ENCODE measurements at places on chromosomes 2 and 18.

GRCh38 chr2:30147715-30148610 lies 1.2 kb downstream of the YPEL5 start:
- peak; percentile 75 for DNase-seq

DNA sequence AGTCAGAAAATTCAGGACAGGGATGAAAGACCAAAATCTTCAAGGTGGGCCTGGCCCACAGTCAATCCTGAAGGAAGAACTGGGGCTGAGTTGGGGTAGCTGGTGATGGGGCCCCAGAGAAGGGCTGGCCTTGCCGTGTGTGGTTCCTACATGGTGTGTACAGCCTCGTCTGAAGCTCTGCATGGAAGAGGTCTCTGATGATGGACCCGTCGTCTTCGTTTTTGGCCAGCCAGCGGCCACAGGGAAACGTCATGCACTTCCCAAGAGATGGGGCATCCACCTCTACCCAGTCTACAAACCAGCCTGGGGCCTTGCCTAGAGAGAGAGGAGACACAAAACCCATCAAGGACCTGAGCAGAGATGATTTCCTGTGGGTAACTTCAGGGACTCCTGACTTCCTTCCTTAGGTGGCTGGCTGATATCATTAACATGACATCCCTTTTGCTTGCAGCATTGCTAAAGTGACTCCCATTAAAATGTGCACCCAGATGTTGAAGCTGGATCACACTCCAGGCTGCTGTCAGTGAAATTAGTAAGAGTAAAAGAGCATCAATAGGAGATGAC lies 115.3 kb downstream of the LOXHD1 start:
- DNase-seq: no peak

DNA sequence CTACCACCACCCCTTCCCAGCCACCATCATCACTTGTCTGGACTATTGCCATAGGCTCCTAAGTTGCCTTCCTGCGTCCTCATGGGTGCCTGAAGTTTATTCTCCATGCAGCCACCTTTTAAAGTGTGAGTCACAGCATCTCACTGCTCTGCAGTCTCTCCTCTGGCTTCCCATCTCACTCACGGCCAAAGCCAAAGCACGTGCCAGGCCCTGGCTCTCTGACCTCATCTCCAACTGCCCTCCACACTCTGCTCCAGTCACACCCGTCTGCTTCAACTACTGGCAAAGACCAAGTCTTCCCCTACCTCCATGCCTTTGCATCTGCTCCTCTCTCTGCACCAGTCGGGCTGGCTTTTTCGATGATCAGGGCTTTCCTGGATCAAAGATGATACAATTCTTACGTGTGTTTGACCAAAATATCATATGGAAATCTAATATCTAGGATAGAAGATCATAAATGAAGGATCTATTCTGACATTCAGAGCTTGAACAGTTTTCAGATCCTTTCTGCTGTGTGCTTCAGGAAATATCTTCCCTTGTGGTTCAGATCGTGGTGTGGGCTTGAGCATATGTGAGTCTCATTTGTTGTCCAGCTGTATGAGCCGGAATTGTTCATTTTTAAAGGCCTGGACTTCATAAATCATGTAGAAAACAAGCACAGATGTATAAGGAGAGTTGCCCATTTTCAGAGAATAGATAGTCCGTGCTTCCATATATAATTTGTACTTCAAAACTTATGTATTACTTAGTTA lies 175.6 kb downstream of the PRKCE start:
- no peak for DNase-seq

DNA sequence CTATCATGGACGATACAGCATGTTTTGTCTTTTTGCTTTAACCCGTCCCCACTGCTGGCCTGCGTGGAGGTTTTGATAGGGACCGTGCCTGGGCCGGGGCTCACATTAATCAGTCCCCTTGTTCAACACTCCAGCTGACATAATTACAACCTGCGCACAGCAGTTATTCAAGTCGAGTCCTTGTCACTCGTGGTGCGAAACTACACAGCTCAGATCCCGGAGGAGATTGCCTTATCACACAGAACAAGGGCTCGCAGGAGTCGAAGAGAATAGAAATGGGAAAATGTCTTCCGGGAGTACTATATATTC lies 304.4 kb downstream of the ZNF407 start:
- DNase-seq: no peak

- no peak for DNase-seq
These were observed 415.3 kb downstream of the HRH4 start for GRCh38 chr18:24875777-24876176.

DNA sequence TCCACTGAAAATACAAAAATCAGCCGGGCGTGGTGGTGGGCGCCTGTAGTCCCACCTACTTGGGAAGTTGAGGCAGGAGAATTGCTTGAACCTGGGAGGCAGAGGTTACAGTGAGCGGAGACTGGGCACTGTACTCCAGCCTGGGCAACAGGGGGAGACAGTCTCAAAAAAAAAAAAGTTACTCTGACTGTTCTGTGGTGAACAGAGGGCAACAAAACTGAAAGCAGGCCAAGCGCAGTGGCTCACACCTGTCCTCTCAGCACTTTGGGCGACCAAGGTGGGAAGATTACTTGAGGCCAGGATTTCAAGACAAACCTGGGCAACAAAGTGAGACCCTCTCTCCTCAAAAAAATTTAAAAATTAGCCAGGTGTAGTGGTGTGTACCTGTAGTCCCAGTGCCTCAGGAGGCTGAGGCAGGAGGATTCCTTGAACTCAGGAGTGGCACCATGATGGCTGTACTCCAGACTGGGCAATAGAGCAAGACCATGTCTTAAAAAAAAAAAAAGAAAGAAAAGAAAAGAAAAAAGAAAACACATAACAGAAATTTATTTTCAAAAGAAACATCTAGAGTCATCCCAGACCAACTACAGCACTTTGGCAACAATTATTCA lies 13.6 kb upstream of the RTN4 start:
- DNase-seq: no peak

GRCh38 chr18:857986-858385 lies 45.9 kb upstream of the YES1 start:
- no peak for DNase-seq

DNA sequence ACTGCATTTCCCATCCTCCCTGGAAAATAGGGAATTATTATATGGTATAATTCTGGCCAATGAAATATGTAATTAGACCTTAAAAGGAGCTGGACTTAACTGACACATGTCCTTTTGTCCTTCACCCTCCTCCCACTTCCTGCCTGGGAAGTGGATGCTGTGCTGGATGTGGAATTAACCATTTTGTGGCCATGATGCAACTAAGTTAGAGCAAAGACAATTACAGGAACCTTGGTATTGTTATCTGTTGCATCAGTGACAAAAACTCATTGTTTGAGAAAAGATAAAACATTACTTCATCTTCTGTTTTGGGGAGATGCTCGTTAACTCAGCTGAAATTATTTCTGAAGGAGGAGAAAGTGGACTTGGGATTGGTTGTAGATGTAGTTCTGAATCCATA lies 227.7 kb upstream of the BOD1L2 start:
- DNase-seq: no peak

GRCh38 chr2:101524806-101525430 lies 50.0 kb upstream of the RFX8 start:
- no peak for DNase-seq

DNA sequence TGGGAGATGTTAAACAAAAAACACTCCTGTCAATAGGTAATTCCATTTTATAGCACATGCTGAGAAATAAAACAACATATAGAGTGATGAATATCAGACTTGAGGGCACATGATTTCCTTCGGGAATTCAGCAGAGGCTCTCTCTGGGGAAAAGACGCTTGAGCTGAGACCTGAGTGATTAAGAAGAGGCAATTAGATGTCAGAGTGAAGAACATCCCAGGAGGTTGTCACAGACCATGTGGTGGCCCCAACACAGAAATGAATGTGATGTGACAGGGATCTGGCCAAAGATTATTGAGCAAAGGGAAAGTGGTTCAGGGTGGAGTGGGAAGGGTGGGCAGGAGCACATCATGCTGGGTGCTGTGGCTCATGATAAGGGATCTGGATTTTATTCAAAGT lies 254.7 kb downstream of the RAD51AP2 start:
- DNase-seq: no peak

DNA sequence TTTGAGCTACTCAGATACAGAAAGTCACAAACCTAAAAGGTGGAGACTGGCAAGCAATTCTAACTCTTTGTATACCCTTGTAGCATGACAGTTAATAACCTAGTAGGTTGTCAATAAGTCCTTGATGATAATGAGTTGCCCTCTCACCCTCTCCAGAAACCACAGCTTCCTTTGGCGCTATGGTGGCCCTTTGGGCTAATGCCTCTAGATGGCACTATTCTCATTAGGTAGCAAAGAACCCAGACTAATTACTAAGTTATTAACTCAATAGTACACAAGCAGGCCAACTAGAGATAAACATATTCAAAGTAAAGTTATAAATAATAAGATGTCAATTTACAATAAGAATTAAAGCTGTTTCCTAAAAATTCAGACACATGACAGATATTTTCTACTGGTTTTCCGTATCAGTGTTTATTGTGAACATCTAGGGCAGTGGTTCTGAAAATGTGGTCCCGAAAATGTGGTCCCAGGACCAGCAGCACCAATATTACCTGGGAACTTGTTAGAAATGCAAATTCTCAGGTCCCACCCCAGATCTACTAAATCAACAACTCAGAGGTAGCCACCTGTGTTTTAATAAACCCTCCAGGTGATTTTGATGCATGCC lies 41.1 kb downstream of the LDAH start:
- DNase-seq: no peak

GRCh38 chr18:63869374-63869773 lies 18.1 kb upstream of the SERPINB2 start:
- DNase-seq: no peak

- DNase-seq: no peak
These were observed 5.2 kb downstream of the GBX2 start for GRCh38 chr2:236162882-236163470.

- no peak for DNase-seq
These were observed 41.9 kb upstream of the ODC1 start for GRCh38 chr2:10489842-10490555.

- DNase-seq: no peak
These were observed 229.5 kb upstream of the EPAS1 start for GRCh38 chr2:46067501-46068305.

DNA sequence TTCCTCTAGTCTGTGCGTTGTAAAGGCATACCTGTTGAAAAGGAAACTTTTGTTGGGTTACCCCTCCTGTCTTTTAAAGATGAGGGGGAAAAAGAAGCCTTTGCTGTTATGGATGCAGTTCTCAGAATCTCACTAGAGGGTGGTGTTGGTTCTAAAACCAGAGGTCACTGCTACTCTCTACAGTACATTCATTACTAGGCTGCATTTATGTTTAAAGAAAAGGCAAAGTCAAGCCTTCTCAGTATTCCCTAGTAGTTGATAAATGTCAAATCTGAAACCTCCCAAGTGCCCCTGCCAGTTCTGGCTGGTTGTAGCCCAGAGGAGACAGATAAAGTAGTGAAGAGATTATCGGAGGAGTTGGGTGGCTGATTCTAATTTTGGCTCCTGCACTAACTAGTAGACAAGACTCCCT lies 1.4 kb upstream of the PLCL1 start:
- DNase-seq: no peak
